ENCODE measurements at places on chromosomes 7 and 10.

DNA sequence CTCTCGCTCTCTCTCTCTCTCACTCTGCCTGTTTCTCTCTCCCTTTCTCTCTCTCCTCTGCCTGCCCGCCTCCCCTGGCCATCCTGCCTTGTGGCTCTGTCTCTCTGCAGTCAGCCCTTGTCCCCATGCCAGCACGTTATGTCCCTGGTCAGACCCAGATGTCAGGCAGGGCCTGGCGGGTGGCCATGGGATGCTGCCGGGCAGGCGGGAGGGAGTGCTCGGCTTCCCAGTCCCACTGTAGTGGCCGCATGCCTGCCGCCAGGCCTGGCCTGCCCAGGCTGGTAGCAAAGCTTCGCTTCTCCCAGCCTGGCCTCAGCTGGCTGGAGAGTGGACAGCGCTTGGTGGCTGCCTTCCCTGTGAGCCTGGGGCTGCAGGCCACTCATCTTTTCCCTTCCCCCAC lies 121.5 kb upstream of the ZNF716 start:
- no peak for DNase-seq

DNA sequence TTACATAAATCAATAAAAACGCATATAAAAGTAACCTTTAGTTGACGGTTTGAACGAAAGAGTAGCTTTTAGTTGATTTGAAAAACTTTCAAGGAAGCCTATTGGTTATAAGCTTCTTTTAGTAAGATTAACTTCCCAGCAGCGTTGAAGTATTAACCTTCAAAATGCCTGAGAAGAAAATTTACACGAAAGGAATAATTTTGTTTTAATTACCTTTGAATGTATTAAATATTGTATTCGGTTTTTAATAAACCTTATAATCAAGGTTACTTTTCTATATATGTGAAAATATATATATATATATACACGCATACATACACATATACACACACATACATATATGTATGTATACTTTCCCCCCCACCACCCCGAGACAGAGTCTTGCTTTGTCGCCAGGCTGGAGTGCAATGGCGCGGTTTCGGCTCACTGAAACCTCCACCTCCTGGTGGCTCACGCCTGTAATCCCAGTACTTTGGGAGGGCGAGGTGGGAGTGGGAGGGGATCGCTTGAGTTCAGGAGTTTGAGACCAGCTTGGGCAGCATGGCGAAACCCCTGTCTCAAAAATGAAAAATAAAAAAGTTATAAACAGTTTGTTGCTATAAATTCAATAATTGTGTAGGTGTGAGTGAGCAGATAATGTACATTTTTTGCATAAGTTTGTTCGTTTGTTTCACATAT lies 57.6 kb upstream of the EZH2 start:
- DNase-seq: peak; percentile 82

DNA sequence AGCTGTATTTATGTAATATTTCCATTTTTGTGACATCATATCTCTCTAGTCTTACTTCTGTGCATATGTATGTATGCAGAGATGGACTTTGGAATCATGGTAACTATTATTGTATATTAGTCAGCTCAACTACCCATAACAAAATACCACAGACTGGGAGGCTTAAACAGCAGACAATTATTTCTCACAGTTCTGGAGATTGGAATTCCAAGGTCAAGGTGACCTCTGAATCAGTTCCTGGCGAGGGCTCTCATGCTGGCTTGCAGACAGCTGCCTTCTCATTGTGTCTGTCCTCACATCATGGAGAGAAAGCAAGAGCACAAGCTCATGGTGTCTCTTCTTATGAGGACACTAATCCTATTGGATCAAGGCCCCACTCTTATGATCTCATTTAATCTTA lies 79.1 kb downstream of the RAMP3 start:
- DNase-seq: peak; percentile 16

GRCh38 chr10:29998142-29998808 lies 61.1 kb downstream of the JCAD start:
- DNase-seq: no peak

GRCh38 chr10:14564268-14564744 lies 210.4 kb downstream of the FAM107B start:
- no peak for DNase-seq

- no peak for DNase-seq
These were observed 174.7 kb upstream of the GRB10 start for GRCh38 chr7:50957431-50957830.

DNA sequence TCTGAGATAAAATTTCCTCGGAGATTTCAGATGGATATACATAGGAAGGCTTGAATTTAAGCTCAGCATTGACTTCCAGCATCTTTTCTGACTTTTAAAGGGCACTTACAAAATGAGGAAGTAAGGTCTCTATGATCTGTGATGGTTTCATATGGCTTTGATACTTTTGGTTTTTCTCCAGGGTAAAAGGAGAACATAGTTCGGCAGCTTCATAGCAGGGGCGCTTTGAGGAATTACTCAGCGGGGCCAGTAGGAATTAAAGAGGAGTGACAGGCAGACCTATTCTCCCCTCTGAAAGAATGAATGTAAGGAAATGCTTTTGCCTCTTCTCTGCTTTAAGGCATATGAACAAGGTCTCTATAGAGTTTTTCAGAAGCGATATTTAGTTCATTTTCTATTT lies 80.0 kb upstream of the PCDH15 start:
- DNase-seq: no peak

GRCh38 chr10:22342421-22342820 lies 2.9 kb upstream of the SPAG6 start:
- DNase-seq: no peak

DNA sequence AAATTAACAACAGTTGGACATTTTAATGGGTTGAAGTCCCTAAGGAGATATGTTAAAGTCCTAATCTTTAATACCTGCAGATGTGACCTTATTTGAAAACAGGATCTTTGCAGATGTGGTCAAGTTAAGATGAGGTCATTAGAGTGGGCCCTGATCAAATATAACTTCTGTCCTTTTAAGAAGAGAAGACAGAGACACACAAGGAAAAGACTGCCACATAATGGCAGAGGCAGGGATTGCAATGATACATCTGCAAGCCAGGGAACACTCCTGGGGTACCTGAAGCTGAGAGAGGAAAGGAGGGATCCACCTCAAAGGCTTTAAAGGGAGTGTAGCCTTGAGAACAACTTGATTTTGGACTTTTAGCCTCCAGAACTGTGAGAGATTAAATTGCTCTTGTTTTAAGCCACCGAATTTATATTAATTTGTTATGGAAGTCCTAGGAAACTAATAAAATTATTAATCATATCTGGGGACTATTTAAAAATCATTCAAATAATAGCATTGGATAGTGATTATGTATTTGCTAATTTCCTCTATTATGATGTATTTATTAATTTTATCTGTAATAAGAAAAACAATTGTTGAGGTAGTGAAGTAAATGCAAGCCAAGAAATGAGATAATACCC lies 700.0 kb upstream of the PCDH15 start:
- no peak for DNase-seq

- no peak for DNase-seq
These were observed 166.4 kb upstream of the PPP1R3A start for GRCh38 chr7:114085313-114085591.

DNA sequence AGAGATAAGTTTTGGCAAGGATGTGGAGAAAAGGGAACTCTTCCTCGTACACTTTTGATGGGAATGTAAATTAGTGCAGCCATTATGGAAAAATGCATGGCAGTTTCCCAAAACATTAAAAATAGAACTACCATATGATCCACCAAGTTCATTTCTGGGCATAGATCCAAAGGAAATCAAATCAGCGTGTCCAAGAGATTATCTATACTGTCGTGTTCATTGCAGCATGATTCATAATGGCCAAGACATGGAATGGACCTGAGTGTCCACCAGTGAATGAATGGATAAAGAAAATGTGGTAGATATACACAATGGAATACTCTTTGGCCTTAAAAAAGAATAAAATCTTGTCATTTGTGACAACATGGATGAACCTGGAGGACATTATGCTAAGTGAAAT lies 70.3 kb upstream of the RSU1 start:
- DNase-seq: no peak

DNA sequence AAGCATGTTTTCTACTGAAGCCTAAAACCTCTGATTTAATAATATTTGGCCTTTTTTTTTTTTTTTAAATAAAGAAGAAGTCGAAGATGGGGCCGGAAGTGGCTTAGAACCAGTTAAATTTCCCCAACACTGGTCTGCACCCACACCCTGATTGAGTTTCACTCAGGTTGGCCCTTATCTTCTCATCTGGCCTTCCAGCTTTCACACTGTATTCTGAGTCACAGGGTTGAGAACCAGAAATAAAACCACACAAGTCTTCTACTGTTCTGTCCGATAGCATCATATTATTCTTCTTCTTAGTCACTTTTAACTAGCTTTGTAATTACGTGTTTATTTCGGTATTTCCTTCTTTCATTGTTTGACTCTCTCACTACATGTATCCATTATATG lies 9.9 kb downstream of the ZNF365 start:
- no peak for DNase-seq

DNA sequence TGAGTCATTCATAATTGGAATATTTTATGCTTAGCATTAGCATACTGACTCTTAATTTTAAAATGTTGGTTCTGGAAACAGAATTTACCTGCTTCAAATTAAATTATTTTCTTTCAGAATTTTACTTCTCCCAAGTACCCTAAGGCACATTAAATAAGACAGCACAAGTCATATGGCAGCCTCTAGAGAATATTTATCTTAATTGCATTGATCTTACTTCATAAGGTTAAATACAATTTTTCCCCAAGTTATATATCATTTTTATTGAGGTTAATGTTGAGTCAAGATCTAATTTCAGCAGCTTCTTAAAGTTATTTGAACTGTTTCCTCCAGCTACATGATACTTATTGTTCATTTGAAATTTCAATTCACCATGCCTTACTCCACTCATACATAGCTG lies 123.1 kb upstream of the IMMP2L start:
- DNase-seq: no peak

GRCh38 chr10:51079331-51079730 lies 5.0 kb downstream of the PRKG1 start:
- DNase-seq: no peak

- no peak for DNase-seq
These were observed 14.4 kb upstream of the GPR15LG start for GRCh38 chr10:84159076-84159685.

DNA sequence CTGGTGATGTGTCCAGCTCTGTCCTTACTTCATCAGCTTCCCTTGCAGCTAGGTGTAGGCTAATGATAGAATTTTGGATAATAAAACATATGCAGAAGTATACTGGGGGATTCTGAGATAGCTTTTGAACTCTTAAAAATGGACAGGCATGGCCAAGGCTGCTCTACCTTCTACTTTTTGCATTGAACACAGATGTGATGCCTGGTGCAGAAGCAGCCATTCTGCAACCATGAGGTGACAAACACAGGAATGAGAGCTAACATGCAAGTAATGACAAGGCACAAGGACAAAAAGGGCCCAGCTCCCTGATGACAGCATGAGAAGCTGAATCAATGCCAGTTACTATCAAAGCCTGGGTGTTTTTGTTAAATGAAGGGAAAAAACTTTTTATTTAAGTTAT lies 686.5 kb upstream of the AUTS2 start:
- no peak for DNase-seq

- DNase-seq: no peak
These were observed 16.1 kb upstream of the DMBT1 start for GRCh38 chr10:122544493-122544892.

DNA sequence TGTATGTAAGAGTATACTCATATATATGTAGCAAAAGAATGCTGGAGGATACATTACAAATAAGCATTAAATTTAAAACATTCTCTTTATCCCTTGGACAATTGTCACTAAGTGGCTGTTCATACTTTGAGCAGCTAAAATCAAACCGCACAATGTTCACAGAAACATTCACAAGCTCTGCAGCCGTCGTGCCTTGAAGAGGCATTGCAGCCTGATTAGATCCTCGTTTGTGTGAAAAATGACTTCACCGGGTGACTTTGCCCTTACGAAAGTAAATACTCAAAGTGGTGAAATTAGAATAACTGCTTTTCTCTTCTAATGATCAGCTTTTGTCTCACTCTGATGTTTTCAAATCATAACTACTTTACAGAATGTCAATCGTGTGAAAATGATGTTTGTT lies 319.0 kb downstream of the GFRA1 start:
- no peak for DNase-seq

GRCh38 chr10:70785190-70785589 lies at the start of gene TBATA:
Gene TBATA, minus strand, starts transcription at chr10:70785377. Its CDS starts 1,998 bp downstream, at chr10:70783379.
- DNase-seq: no peak

DNA sequence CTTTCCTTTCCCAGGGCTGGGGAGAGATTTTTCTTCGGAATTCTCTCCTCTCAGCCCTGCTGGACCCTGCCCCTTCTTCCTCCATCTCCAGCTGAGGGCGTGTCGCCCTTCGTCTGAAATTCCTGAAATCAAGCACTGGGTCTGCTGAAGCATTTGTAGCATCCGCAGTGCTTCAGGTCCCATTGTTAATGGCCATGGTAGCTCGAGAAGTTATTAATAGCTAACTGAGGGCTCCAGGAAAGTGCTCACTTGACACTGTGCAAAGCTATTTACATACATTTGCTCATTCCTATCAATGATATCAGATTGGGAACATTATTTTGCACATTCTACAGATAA lies 515 bp downstream of the FAM149B1 start:
- DNase-seq: no peak

GRCh38 chr7:141541375-141541774 lies 9.8 kb upstream of the AGK start:
- no peak for DNase-seq

DNA sequence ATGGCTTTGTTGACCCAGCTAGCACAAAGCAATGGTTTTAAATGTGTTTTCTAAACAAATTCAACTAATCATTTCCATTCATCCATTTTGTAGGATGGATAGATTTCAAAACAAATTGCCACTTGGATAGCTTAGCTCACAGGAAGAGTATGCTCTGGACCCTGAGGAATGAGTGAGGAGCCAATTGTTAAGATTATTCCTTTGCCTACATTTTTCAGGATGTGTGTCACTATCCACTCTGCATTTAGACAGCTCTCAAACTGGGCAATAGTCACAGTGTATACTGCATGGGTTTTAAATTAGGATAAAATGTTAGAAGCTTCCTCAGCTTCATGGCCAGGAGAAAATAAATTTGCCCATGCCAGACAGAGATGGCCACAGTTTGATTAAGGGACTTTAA lies 605.6 kb upstream of the TEX47 start:
- DNase-seq: no peak

DNA sequence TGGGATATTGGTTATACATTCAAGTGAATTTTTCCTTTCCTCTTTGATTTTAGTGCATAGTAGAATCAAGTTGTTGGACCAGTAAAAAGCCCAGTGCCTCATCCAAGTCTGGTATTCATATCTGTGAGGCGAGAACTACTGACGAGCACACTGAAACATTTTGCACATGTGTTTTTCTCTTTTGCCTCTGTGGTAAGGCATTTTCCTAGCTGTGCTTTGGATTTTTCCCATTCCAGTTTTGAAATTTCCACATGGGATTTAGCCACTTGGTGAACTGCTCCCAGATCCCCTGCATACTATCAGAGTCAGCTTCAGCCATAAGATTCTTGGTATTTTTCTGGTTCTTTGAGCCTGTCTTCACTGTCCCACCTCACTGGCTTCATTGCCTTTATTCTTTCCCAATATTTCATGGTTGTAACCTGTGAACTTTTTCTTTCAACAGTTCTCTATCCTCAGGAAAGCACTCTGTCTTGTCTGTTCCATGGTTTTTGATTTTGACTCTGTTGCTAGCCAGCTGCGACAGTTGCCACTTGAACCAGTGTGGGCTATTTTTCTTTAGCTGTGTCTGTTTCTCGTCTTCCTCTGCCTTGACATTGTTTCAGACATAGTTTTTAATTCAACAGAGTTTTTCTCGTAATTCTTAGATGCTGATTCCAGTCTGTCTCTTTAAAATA lies 239.0 kb downstream of the REEP3 start:
- DNase-seq: no peak

- no peak for DNase-seq
These were observed 7.9 kb upstream of the SAR1A start for GRCh38 chr10:70178139-70178725.

GRCh38 chr7:145016068-145016467 lies 180.2 kb upstream of the TPK1 start:
- no peak for DNase-seq

Data from mesenteric fat pad (tissue), 1 donor.